PC-9 (cell line): ENCODE measurements at places on chromosomes 1 and 21. TPM values are rescaled to one million over a fixed set of nuclear protein-coding genes. Genes with fewer than 3 reads are reported as not detected.

FGR gene
- not detected in 2 replicates for total RNA-seq

CCDC190 gene
- not detected in 2 replicates for total RNA-seq

NR1I3 gene
- total RNA-seq, result not detected in 2 replicates

DNA sequence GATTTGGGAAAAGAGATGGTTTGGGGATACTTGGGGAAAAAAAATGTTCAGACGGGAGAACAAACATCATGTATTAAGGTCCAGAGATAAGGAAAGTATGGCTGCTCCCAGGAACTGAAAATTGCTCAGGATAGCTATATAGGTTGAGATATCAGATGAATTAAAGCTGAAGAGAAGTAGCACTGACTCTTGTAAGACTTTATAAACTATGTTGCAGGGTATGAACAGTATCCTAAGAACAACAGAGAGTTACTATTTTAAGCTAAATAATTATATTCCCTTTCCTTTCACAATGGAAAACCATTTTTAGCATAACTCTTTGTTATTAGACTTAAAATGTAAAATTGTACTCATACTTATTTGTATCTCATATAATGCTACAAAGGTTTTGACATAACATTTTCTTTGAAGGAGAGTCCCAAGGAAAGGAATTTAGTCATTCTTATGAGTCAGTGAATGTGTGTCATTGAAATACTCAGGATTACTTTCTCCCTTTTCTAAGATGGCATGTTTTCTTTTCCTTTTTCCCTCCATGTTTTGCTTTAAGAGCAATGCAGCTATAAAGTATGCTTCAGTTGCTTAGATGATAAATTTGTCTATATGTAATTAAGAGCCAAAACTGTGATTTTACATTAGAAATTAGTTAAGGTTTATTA lies 139.4 kb upstream of the KIAA1614 start:
- no peaks in the 10 kb centered on the region for H3K27me3 ChIP-seq
- H3K36me3 ChIP-seq, result no peaks in the 10 kb centered on the region
- H3K27ac ChIP-seq, result no peak overlapping the region
- DNase-seq, result no peak
- H3K4me3 ChIP-seq, result no peak overlapping the region

- no peaks in the 10 kb centered on the region for H3K27me3 ChIP-seq
- H3K4me3 ChIP-seq, result no peak overlapping the region
- H3K4me1 ChIP-seq, result no peaks in the 10 kb centered on the region
- H3K36me3 ChIP-seq, result no peaks in the 10 kb centered on the region
- no peak overlapping the region for H3K27ac ChIP-seq
Measured at GRCh38 chr1:1536019-1536937, 4.1 kb downstream of the TMEM240 start.

DNA sequence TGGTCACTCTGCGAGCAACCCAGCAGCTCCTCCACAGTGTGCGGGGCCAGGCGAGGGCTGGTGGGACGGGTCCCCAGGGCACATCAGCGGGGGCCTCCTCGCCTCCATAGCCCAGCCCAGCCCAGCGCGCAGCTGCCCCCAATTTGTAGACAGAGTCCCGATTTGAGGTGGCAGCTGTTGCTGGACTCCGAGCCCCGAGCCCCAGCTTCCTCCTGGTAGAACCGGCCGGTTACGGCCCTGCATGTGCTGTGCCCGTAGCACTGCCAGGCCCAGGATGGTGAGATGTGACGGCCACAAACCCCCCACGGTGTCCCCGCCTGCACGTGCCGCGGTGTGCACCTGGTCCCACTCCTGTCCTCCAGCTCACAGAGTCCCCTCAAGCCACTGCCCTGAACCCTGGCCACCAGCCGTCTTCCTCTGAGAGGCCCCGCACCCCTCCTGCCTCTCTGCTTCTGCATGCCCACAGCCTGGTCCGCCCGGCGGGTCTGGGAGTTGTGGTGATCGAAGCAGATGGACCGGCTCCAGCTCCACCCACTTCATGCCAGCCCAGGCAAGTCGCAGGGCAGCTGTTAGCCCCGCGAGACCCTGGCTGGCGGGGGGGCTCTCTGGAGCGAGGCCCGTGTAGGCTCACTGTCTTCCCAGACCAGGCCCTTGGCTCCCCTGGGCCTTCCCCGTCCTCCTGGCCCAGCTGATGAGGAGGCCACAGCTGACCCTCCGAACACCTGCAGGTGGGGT lies 55.5 kb downstream of the MORN1 start:
- DNase-seq, result no peak
- H3K27me3 ChIP-seq, result peaks cover 29% of the 10 kb centered on the region
- no peaks in the 10 kb centered on the region for H3K4me1 ChIP-seq
- no peak overlapping the region for H3K27ac ChIP-seq

DNA sequence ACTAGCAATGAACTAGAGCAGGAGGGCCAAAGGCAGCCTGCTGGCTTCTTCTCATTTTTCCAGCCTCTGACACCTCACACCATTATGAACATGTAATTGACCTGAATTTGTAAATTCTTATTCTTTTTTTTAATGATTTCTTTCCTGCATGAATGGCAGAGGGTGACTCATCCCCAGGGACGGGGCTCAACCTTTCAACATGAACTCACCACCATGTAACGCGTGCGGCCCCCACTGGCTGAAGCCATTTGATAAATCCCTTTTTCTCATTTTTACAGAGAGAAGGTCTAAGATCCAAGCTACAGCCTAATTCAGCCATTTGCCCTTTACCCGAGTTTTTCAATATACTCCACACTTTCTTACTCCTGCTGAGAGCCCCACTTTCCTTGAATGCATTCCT lies 9.3 kb upstream of the ETS2 start:
- peaks cover 56% of the 10 kb centered on the region for H3K4me1 ChIP-seq
- no peaks in the 10 kb centered on the region for H3K36me3 ChIP-seq
